ENCODE measurements at places on chromosomes 5 and 9. TPM values are rescaled to one million over a fixed set of nuclear protein-coding genes. Genes with fewer than 3 reads are reported as not detected.

TRAF1 gene
- total RNA-seq = 0.38 TPM

TRIP13 gene
- 19.5 TPM for total RNA-seq

GRCh38 chr5:1912951-1913565 is 30.3 kb upstream of the IRX4 start:
- no peak for DNase-seq

- peak; percentile 96 for DNase-seq
Observed at GRCh38 chr5:41794471-41794870, 75.8 kb downstream of the OXCT1 start.

- DNase-seq = no peak
Observed at GRCh38 chr5:111127453-111128195, 35.5 kb downstream of the WDR36 start.

DNA sequence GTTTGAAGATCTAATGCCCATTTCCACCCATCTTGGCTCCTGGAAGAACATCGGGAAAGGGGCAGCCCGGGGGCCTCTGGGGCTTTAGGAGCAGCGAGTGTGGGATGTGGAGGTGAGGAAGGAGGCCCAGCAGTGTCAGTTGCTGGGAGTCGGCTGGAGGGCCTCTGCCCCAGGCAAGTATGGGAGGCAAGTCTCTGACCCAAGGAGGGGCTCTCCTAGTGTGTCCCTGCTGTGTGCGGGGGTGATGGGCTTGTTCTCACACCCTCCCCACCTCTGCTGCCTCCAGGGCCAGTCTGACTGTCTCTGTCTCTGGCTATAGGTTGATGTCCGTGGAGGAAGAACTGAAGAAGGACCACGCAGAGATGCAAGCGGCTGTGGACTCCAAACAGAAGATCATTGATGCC is 129.7 kb downstream of the DAB2IP start:
- no peak for DNase-seq

GRCh38 chr9:131046581-131047202 is 37.7 kb downstream of the LAMC3 start:
- DNase-seq = peak; percentile 86
